ENCODE measurements at places on chromosomes 1 and 21.
A peak's percentile ranks its signal among the peaks of the same experiment; 100 is the strongest.

- no peak for DNase-seq
These were observed 48.3 kb upstream of the CAPZB start for GRCh38 chr1:19533626-19534025.

DNA sequence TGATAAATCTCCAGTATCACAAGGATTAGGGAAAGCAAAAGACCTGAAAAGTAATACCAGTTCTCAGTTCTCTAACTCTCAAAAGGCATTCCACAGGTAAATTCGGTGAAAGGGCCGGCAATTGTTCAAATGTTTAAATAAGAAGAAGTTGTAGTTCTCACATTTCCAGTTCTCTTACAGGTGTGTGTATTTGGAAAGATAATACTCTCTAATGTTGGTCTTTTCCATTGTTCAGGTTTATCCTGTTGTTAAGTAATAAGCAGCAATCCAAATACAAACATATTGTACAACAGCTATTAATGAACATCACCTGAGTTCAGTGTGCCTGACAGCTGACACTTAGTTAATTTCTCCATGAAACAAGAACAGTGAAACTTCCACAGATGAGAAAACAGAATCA, 13.2 kb upstream of the PRKAB2 start:
- no peak for DNase-seq

- no peak for DNase-seq
These were observed 13.3 kb downstream of the DISP3 start for GRCh38 chr1:11492235-11492634.

- DNase-seq, result no peak
These were observed 46.0 kb upstream of the MACF1 start for GRCh38 chr1:39158327-39159086.

GRCh38 chr1:53088616-53089300, 26.7 kb downstream of the PODN start:
- DNase-seq, result no peak

GRCh38 chr1:4048076-4048475, 148.0 kb upstream of the C1orf174 start:
- DNase-seq, result no peak

DNA sequence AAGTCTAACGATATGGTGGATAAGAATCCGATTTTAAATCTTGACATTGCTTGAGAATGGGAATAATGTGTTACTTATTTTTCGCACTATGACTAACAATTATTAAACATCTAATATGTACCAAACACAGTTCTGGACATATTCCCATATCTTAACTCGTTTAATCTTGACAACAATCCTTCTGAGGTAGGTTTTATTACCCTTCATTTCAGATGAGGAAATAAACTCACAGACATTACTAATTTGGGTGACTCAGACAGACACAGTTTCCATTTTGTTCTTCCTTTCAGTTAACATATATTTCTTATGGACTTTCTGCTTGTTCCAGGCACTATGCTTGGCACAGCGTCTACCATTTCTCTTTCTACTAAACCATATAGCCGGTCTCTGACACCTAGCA, 244.8 kb downstream of the SMYD3 start:
- DNase-seq, result no peak

DNA sequence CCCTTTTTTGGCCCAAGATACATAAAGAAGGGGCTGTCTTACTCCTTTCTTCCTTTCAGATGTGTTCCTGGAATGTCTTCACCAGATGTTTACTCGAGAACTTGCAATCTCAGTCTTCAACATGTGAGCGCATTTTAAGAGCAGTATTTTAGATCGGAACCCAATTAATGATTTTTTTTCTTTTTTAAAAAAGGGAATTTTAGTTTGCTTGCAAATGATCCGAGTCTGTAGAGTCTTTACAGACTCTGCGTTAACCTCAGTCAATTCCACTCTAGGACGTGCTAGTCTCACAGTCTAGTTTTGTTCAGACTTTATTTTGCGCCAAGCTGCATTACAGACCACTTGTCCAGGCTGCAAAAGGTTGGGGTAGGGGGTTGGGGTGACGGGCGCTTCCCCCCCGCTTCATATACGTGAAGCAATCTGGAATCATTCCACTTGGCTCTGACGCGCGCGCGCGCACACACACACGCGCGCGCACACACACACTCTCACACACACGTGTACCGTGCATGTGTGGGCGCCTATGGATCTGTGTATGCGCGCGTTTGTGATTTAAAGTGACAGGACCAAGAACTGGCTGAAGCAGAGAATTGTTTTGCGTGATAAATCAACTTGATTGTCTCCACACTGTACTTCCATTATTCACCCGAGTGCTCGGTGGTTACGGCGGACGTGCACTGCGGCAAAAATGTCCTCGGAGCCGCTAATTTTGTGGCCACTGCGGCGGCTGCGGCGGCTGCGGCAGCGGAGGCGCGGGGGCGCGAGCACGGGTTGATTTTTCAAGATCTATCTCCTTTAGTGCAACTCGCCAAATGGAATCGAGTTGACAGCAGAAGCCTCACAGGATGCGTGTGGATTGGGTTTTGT, 25.6 kb upstream of the NFIA start:
- DNase-seq, result peak; percentile 57

All from activated CD8-positive, alpha-beta memory T cell treated with anti-CD3 and anti-CD28 coated beads, Interleukin-2, amount 10 ng/mL, durations not matched to agents 7 days and 5 days (primary cell).